ENCODE measurements at places on chromosomes 2 and 18.

DNA sequence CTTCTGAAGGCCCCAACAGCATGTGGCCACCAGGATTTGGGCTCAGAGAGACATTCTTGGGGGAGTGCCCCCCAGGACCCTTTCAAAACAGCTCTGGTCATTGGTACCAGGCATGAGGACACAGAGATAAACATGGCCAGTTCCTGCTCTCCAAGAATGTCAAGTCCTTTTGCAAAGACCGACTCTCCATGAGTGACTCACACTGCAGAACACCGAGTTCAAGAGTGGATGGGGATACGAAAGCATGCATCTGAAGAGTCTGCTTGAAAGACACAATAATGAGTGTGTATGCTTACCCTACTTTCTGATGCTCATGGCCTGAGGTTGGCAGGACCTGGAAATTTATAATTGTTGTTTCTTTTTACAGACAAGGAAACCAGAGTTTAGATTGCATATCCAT, 450.6 kb downstream of the TSN start:
- DNase-seq = no peak

DNA sequence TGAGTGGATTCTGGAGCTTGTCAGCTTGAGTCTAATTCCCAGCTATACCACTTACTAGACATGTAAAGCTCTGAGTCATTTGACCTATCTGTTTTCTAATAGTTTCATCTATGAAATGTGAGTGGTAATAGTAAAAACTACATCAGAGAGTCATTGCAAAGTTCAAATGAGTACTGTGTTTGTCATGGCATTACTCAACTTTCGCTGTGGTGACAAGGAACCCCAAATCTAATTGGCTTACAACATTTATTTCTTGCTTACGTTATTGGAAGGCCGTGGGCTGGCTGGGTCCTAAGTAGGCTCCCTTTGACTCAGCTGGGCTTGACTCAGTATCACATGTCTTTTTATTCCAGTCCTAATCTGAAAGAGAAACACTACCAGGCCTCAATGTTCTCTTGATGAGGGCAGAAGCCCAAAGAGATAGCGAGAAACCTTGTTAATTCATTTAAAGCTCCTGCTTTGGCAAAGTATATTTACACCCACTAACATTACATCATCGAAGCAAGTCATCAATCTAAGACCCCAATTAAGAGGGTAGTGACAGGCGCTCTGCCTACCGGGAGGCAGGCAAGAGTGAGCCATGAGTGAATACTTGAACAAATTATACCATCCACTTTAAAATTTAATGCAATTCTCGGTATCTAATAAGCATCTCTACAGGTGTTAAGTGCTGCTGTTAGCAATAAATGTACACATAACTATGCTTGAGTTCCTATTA, 431.8 kb upstream of the SPHKAP start:
- DNase-seq = no peak

DNA sequence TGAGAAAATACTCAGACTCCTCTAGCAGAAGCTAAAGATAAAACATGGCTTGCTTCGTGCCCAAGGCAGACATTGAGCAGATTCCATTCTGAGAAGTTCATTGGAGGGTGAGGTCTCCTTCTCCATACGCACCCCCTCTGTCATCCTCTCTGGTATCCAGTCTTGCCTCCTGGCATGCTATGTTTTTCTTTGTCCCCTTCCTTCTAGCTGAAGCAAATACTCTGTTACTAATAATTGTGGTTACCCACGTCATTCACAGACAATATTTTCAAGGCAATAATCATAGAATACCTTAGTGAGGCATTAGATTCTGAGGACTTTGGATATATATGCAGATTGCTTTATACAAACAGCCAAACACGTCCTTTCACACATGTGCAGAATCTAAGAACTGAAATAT, 66.2 kb upstream of the KLF7 start:
- no peak for DNase-seq

DNA sequence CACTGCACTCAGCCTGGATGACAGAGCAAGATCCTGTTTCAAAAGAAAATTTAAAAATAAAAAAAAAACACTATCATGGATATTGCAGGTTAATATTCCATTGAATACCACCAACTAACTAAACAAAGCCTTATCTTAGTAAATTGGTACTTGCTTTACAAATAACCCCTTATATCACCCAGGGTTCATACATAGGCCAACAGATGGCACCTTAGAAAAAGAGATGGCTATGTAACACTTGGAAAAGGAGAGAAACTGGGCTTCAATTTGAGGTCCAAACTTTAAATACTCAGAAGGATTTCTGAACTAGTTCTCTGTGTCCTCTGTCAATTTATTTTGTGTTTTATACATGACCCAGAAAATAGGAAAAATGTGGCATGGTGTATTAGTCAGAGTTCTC, 249.6 kb upstream of the LRP1B start:
- no peak for DNase-seq

GRCh38 chr2:67374481-67374880, 22.7 kb upstream of the ETAA1 start:
- no peak for DNase-seq

DNA sequence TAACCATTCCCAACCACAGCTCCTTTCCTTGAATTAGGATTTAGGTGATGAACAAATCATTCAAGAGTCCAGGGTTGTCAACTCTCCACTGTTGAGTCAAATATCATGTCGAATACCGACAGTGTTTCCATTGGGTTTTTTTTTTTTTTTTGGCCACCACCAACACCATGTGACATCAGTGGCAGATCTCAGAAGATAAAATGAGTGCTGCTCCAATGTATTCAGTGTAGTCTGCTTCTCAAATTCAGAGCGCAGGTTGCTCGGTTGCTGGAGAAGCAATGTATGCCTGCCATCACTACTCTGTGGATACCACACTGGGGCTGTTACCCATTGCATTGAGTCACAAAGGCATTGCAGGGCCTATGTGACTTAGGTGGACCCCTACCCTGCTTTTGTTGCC, 10.8 kb upstream of the ATL2 start:
- DNase-seq = no peak

DNA sequence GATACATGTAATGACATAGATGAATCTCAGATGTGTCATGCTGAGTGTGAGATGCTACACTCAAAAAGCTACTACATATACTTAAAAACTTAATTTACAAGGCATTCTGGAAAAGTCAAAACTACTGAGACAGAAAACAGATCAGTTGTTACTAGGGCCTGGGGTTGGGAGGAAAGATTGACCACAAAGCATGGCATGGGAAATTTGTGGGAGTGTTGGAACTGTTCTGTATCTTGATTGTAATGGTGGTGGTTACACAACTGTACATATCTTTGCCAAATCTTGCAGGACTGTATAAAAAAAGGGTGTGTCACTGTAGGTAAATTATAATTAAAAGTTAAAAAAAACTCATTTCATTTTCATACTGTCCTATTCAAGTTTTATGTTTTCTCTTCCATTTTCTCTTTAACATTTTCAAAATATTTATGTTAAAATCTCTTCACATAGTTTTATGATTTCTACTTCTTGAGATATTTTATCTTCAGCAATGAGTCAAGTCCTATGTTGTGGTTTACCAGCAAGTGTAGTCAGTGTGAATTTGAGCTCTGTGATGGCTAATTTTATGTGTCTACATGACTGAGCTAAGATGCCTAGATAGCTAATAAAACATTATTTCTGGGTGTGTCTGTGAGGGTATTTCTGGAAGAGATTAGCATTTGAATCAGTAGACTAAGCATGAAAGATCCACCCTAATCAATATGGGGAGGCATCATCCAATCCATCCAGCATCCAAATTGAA, 58.6 kb upstream of the VRK2 start:
- DNase-seq = no peak

GRCh38 chr2:40286721-40287120, 165.2 kb downstream of the SLC8A1 start:
- no peak for DNase-seq

- no peak for DNase-seq
Observed at GRCh38 chr18:55220523-55220922, 261.3 kb upstream of the CCDC68 start.

- DNase-seq = no peak
Observed at GRCh38 chr18:62069556-62069955, 117.3 kb downstream of the PIGN start.
